Activated gamma-delta T cell (primary cell): ENCODE measurements at places on chromosomes 16 and 17.

- DNase-seq, result no peak
These were observed 524 bp downstream of the EFTUD2 start for GRCh38 chr17:44898768-44899073.

DNA sequence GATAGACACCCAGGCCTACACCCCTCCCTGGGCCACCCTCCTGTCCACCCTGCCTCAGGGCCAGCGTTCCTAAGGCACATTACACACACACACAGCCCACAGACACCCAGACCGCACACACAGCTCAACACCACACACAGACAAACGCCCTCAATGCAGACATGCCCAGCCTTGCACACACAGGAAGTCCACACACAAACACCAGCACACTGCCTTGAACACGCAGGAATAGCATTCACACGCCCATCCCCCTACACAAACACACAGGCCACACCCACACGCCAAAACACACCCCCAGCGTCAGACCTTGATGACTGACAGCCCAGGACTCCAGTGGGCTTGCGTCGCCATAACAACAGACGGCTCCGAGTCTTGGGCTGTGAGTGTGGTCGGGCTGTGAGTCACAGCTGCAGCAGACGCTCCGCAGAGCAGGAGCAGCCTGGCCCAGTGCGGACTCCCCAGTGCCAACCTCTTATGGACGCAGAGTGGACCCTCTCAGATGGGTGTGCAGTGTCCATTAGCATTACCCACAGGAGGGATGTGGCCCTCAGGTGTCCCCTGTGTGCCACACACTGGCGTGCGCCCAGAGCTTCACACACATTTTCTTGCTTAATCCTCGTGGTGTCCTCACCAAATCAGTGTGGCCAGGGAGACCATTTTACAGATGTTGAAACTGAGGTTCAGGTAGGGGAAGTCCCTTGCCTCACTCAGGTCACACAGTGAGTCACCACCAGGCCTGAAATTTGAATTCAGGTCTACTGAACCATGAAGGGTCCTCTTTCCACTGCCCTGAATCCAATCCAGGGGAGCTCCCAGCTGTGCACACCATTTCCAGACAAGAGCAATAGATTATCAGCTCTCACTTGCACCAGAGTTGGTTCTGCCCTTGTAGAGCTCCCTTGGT is 17.8 kb upstream of the RAI1 start:
- peak; percentile 59 for DNase-seq

DNA sequence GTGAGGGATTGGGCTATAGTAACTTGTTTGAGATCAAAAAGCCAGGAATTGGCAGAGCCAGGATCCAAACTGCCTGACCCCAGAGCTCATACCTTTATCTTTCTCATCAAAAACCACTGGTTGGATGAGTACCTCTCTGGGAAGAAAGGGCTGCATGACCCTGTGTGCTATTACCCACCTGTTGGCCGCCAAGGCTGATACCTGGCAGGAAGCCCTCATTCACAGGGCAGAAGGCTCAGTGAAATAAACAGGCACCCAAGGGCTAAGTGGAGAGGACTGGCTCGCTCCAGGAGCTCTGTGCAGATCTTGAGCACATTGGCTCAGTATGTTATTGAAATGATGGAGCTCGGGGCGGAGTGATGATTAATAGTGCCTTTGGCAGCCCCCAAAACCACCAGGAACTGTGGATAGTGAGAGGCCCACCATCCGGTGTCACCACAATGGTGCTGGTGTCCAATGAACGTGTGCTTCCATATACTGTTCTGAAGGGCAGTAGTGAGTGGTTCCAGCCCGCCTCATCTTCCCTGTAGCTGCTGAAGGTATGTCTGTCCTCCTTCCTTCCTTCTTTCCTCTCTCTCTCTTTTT is 197.6 kb downstream of the MSI2 start:
- DNase-seq, result no peak

GRCh38 chr16:90057738-90058173 is 19.4 kb downstream of the PRDM7 start:
- no peak for DNase-seq

- no peak for DNase-seq
These were observed 64.5 kb upstream of the CIBAR2 start for GRCh38 chr16:85176541-85177447.

DNA sequence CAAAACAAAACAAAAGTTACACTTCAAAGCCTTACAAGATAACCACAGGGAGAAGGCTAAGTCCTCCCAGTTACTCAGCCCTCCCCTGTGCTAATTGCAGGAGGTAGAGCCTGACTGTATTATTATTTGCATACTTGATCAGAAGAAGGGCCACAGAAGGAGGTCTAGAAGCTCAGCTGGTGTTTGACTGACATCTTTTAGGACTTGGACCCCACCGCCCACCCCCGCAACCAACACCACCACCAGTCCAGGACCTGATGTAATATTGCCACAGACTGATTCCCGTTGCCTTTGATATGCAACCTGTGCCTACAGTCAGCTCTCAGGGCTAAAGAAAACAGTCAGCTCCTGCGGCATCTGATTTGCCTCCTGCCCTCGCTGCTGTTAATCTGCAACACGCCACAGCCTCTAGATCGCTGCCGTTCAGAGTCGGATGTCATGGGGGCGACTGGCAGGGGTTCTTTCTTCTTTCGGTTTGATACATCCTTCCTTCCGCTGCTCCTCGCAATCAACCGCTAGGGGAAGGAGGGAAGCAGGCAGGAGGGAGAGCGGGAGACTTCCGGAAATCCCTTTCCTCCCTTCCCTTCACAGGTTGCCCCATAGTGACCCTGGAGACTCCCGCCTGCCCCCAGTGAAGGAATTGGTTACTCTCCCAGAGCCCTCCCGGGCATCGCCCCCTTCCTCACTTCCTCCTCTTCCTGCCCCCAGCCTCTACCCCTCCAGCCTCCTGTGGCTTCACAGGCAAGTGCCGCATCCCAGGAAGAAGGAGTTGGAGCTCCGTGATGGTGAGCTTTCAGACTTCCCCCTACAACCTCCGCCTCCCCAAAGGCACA is 90.5 kb upstream of the SOX9 start:
- DNase-seq, result no peak

GRCh38 chr16:62821824-62822223 is 785.6 kb upstream of the CDH8 start:
- no peak for DNase-seq

- DNase-seq, result no peak
These were observed 33.2 kb downstream of the CYB5D2 start for GRCh38 chr17:4175921-4176807.

- no peak for DNase-seq
These were observed 312.9 kb downstream of the SNX29 start for GRCh38 chr16:12289175-12290063.
